ENCODE measurements at places on chromosomes 3 and 15.
A peak's percentile ranks its signal among the peaks of the same experiment; 100 is the strongest.

DNA sequence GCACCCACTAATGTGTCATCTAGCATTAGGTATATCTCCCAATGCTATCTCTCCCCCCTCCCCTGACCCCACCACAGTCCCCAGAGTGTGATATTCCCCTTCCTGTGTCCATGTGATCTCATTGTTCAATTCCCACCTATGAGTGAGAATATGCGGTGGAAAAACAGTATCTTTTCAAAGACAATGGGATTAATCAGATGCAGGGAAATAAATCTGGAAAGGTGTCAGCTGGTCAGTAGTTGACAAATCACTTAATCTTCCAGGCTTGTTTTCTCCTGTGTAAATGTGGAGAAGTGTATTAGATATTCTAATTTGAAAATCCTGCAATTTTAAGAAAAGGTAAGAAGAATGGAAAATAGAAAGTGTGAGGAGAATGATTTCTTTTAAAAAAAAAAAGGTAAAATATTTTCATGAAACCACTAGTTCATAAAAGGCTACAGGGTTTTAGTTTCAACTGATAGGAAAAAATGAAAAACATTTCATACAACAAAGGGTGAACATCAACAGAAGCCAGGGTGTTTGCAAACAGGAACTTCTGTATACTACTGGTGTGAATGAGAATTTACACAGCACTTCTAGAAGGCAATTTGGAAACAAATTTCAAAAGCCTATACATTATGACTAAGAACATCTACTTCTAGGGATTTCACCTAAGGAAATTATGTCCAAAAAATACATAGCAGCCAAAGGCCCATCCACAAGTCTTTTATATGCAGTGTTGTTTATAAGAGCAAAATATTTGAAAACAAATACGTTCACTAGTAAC lies 113.5 kb downstream of the CBLB start:
- DNase-seq = no peak

DNA sequence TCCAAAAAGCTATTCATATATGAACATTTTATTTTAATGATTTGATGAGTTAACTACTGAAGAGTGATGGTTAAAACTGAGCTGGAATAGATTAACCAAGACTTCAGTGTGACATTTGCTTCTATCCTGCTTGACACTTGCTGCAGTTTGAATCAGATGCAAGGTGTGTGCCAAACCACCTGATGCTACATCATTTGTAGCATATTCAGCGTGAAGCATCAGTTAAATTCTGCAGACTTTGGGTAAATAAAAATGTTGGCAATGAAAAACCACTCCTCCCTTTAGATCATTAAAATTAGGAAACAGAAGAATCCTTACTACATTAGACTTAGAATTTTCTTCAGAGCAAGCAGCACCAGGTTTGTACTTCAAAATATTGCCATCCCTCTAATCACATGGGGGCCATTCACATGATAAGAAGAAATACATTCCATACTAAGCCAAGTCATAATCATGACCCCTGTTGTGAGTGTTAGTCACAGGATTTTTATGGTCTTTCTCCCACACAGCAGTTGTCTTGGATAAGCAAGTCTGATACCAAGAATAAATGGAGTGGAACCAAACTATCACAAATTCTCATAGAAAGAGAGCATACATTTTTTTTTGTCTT lies 160.7 kb upstream of the TNIK start:
- DNase-seq = no peak

DNA sequence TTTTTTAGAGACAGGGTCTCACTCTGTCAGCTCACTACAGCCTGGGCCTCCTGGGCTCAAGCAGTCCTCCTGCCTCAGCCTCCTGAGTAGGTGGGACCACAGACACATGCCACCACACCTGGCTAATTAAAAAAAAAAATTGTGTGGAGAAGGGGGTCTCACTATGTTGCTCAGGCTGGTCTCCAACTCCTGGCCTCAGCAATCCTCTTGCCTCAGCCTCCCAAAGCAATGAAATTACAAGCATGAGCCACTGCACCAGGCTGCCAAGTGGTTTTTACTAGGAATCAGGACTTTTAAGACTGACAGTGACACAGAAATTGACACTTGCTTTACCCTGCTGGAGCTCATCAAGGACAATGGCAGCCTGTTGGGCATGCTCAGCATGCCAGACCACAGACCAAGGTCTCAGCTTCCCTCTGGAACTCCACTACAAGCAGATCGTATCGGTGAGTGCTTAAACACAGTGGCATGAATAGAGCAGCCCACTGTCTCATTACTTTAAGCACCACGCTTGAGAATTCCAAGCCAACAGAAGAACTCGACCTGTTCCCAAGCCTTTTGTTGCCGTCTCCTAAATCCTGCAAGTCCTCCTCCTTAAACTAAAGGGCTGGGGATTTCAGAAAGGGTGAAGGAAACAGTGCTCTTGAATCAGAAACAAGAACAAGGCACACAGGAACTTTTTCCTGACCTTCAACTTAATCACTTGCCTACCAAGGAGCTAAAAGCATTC lies 41.4 kb downstream of the EOMES start:
- no peak for DNase-seq

DNA sequence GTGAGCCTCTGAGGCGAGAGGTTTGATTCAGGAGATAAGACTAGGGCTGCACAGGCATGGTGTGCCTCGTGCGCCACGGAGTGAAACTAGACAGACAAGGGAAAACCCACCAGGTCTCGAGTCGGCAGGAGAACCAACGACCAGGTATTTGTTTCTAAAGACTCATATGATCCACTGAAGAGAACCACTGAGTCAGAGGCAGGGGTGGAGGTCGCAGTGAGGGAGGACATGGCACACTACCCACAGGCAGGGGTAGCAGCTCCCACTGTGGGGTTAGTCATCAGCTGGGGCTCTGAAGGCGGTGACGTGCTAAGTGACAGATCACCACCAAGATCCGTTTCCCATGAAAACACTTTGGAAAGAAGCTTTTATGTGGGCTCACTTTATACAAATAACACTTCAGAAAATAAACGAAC lies 45.7 kb downstream of the CHSY1 start:
- DNase-seq = no peak

- no peak for DNase-seq
These were observed 50.5 kb downstream of the CHST2 start for GRCh38 chr3:143170074-143170473.

DNA sequence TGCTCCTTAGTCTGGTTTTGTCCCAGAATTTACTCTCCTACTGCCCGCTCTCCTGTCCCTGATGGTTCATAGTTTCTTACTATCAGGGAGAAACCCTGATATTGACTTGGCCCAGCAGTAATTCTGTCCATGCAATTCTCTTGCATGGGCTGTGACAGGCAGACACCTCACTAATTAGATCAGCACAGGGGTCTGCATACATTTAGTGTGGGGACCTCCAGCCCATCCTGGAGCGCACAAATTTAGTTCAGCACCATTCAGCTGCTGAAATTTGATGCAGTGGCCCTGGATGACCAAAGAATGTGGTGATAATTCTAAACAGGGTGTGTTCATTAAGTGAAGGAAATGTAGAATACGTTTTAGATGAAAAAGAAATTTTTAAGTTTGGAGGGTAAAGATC lies 555.5 kb upstream of the TBL1XR1 start:
- no peak for DNase-seq

- no peak for DNase-seq
These were observed 53.1 kb downstream of the SLC4A7 start for GRCh38 chr3:27431116-27431515.

- DNase-seq = no peak
These were observed 1.1 kb upstream of the ECT2 start for GRCh38 chr3:172749230-172749965.

GRCh38 chr3:151275091-151275490 lies 3.3 kb downstream of the P2RY14 start:
- peak; percentile 52 for DNase-seq

DNA sequence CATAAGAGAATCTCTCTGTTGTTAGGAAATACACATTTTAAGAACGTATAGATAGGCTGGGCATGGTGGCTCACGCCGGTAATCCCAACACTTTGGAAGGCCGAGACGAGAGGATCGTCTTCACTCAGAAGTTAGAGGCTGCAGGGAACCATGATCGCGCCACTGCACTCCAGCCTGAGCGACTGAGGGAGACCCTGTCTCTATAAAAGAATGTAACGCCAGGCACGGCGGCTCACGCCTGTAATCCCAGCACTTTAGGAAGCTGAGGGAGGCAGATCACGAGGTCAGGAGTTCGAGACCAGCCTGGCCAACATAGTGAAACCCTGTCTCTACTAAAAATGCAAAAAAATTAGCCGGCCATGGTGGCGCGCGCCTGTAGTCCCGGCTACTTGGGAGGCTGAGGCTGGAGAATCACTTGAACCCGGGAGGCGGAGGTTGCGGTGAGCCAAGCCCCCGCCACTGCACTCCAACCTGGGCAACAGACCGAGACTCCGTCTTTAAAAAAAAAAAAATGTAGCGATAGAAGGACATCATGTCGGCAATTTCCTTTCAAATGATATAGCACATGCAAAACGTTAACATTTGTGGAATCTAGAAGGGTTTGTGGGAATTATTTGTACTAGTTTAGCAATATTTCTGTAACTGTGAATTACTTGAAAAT lies 730 bp upstream of the RPL14 start:
- DNase-seq = no peak

DNA sequence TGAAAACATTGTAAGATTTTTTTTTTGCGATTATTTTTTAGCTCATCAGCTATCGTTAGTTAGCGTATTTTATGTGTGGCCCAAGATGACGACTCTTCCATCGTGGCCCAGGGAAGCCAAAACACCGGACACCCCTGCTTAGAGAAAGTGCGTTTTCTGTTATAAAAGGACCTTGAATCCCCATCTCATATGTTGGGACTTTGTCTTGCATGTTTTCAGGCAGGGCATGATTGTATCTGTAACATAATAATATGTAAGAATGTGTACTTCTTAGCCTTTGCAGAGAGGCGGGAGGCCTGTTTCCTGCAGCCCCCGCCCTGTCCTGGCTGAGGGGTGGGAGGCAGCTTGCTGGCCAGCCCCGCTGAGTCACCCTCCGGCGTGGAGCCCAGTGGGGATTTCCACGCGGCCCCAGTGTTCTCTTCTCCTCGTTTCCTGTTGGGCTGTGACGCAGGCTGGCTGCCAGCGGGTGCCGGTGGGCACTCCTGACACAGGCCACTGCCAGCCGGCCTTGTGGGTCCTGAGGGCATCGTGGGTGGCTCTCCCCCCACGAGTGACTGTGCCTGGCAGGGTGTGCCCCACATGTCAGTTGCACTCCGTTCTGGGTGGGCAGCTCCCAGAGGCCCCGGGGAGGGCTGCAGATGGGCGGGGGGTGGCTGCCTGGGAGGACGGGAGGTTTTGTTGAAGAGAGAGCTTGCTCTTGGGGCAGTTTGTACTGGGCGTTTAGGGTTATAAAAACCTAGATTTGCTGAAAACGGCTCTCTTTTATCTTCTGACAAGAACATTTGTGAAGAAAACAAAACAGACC lies 55.6 kb downstream of the SMAD3 start:
- no peak for DNase-seq

DNA sequence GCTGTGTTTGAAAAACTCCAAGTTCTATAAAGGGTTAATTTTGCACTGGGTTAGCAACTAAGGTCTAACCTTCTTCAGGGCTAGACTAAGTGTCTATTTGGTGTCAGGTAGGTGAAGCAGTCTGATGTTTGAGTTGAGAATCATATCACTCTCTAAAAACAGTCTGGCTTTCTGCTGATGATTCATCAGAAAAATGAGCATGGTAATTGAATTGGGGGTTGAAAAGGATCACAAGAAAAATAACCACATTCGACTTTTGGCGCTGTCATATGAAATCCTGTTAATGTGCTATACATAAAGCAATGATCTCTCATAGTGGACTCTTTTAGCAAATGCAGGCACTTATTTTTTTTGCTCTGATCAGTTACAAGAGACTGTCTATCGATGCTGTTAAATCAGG lies 242.2 kb upstream of the AZI2 start:
- no peak for DNase-seq

DNA sequence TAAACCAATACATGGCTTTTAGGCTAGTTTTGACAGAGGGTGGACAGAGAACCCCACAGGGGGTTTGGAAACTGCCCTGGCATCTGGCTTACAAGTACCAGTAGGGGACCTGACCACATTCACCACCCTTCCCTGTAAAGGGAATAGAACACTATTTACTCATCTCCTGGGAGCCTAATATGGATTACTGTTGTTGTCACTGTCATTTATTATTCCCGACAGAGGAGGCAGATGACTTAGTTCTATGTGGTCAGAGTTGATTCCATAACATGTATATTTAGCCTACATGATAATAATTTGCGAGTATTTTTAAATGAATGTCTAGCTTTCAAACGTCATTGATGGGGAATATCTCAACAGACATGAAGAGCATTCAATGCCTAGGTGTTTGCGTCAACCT lies 15.9 kb downstream of the ZBTB38 start:
- peak; percentile 16 for DNase-seq

GRCh38 chr15:77819851-77820728 lies 187.4 kb upstream of the LINGO1 start:
- DNase-seq = no peak

DNA sequence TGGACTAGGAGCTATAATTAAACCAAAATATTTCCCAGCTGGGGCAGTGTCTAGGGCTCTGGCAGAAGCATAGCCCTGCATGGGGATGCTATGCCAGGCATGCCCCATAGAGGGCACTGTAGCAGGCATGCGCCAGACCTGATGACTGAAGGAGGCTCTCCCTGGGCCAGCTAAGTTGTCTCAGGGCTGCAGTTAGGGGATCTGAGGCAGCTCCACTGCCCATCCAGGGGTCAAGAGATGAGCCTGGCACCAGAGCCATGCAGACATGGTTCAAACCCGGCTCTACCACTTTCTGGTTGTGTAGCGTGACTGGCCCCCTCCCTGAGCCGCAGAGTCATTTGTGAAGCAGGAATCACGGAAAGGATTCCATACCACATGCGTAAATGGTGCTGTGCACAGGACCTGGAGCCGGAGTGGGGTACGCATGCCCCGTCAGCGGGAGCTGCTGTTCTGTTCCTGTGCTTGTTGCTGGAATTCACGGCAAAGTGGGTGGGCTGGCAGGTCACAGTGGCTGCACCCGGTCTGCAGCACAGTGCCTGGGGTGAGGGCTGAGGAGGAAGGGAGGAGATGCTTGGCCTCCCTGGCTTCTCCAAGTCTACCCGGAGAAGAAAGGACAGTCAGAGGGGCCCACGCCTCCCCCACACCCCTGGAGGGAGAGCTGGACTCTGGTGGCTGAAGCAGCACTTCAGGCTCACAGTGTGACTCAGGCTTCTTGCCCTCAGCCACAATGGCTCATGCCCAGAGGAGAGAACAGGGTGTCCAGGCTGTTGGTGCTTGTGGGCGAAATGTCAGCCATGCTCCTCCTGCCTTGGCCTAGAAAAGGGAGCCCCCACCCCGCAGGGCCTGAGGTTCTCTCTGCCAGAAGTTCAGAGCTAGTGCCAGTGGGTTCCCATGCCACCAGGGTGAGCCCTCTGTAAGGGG lies 43.1 kb downstream of the DNASE1L3 start:
- no peak for DNase-seq
